ENCODE measurements at places on chromosomes 16 and 17.
A peak's percentile ranks its signal among the peaks of the same experiment; 100 is the strongest.

DNA sequence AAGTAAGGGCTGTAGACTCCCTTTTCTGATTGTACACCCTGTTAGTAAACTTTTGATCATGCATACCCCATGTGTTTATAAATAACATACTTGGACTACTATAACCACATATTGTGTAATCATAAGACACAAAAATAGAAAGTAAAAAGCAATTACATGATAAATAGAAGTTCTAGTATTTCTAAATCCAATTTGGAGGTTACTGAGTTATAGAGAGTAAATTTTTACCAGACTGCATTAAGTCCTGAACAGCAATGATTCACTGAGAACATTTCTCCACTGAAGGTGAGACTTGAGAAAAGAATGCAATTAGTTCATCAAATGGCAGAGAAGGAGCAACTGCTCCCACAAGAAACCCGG, 7.7 kb upstream of the TBKBP1 start:
- DNase-seq = no peak

DNA sequence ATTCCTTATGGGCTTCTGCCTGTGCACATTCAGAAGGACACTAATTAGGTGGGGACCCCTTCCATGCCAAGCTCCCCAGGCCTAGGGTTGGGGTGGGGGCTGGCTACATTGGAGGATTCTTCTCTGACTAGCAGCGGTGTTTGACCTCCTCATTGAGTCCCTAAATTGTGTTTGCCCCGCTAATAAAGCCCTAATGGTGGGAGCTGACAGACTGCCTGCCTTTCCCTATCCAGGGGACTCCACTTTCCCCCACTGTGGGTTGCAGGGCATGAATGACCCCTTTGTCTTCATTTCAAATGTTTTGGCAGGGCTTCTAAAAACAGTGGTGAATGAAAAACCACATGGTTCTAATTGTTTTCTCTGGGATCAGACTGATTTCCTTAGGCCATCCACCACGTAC, 476.8 kb upstream of the CDH11 start:
- no peak for DNase-seq

DNA sequence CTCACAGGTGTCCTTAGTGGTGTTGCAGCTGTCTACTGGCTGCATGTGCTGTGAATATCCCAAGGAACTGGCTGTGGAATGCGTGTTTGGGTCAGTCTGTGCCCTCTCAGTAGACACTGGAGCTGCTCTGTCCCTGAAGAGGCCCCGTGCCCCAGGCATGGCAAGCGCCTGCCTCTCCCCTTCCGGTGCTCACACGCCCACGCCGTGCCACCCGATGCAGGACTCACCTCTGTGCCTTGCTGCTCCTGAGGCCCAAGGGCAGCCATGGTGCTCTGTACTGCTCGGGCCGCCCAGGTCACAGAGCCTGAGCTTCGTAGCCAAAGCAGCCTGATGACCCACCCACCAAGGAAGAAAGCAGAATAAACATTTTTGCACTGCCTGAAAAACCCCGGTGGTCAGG, 10.0 kb downstream of the RGS11 start:
- DNase-seq = no peak

GRCh38 chr16:11310997-11311561, 29.9 kb upstream of the PRM1 start:
- peak; percentile 54 for DNase-seq

GRCh38 chr17:44155488-44155887, 13.8 kb downstream of the HROB start:
- DNase-seq = no peak

- DNase-seq = no peak
Measured at GRCh38 chr16:14061732-14062259, 9.3 kb upstream of the MRTFB start.

- DNase-seq = no peak
Measured at GRCh38 chr17:30244853-30245385, 9.4 kb upstream of the SLC6A4 start.

DNA sequence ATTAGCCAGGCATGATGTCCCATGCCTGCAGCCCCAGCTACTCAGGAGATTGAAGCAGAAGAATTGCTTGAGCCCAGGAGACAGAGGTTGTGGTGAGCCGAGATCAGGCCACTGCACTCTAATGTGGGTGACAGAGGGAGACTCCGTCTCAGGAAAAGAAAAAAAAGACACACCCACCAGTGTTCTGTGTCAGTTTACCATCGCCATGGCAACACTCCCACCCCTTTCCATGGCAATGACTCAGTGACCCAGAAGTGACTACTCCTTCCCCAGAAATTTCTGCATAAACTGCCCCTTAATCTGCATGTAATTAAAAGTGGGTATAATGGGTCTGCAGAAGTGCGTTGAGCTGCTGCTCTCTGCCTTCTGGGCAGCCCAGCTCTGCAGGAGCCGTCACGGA, 4.0 kb upstream of the ZC3H18 start:
- DNase-seq = no peak

- peak; percentile 72 for DNase-seq
Measured at GRCh38 chr17:50479522-50480141, 972 bp downstream of the RSAD1 start.

- DNase-seq = peak; percentile 61
Measured at GRCh38 chr17:45052052-45052772, 780 bp upstream of the DCAKD start.

- no peak for DNase-seq
Measured at GRCh38 chr17:9050801-9051401, 29.6 kb downstream of the NTN1 start.

- no peak for DNase-seq
Measured at GRCh38 chr17:3004925-3005324, 58.5 kb downstream of the OR1D5 start.

- DNase-seq = no peak
Measured at GRCh38 chr17:50573866-50574611, 13.5 kb downstream of the CACNA1G start.

GRCh38 chr17:44387804-44388203, 1.6 kb downstream of the ITGA2B start:
- DNase-seq = no peak

All from CD4-positive, alpha-beta T cell treated with Interleukin-10 for 1 hour (primary cell).